ENCODE measurements at places on chromosomes 16 and 17. TPM values are rescaled to one million over a fixed set of nuclear protein-coding genes. Genes with fewer than 3 reads are reported as not detected.

Gene ARHGAP44
- total RNA-seq, result 11.7 TPM

Gene GOSR1
- 58.7 TPM for total RNA-seq

Gene TIMP2
- total RNA-seq, result 106 TPM

Gene CES3
- 5.1 TPM for total RNA-seq

Gene CDH3
- total RNA-seq, result 180 TPM

DNA sequence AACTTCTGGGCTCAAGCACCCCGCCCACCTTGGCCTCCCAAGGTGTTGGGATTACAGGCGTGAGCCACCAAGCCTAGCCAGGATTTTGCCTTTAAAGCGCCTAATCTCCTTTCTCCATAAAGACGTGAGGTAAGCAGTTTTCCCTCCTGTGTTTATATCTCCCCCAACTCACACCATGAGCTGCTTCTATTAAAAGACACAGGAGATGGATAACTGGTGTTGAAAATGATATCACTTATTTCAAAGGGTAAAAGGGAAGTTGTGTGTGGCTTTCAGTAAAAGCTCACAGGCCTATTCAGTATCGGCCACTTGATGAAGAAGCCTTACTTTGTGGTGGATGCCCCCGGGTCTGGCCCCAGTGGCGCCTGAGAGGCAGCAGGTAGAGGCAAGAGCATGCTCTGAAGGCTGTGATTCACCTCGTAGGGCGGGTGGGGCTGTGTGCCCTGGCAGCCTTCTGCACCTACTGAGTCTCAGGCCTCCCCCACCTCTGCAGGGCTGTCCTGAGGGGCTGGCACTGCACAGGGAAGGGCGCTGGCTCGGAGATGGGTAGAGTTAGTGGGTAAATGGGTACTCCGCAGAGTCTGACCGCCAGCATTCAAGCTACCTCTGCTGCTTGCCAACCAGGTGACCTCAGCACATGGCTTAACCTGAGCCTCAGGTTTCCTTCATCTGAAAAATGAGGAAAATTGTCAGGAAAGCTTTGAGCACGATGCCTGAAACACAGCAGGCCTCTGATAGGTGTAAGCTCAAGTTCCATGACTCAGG is 146.8 kb downstream of the CLEC16A start:
- H3K4me1 ChIP-seq, result peaks cover 20% of the 10 kb centered on the region
- peaks cover 6% of the 10 kb centered on the region for H3K36me3 ChIP-seq
- H3K4me3 ChIP-seq, result no peak overlapping the region
- no peak for DNase-seq

DNA sequence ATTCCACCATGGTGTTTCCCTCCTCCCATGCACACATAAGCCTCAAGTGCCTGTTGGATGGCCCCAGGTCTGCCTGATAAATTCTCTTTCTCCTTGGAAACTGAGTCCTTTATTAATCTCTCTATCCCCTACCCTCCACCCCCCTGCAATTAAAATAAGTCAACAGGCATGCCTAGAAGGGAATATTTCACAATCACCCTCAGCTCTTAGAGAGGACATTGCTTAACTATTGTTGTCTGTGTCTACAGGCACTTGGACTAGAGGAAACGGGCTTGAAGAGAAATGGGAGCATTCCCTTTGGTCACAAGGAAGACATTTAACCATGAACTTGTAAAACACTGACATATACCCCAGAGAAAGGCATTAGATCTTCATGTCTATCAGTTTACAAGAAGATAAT is 39.5 kb downstream of the RCVRN start:
- no peak for DNase-seq
- no peak overlapping the region for H3K4me3 ChIP-seq
- H3K27ac ChIP-seq, result no peak overlapping the region
- H3K27me3 ChIP-seq, result peaks cover 15% of the 10 kb centered on the region
- peaks cover 9% of the 10 kb centered on the region for H3K4me1 ChIP-seq

DNA sequence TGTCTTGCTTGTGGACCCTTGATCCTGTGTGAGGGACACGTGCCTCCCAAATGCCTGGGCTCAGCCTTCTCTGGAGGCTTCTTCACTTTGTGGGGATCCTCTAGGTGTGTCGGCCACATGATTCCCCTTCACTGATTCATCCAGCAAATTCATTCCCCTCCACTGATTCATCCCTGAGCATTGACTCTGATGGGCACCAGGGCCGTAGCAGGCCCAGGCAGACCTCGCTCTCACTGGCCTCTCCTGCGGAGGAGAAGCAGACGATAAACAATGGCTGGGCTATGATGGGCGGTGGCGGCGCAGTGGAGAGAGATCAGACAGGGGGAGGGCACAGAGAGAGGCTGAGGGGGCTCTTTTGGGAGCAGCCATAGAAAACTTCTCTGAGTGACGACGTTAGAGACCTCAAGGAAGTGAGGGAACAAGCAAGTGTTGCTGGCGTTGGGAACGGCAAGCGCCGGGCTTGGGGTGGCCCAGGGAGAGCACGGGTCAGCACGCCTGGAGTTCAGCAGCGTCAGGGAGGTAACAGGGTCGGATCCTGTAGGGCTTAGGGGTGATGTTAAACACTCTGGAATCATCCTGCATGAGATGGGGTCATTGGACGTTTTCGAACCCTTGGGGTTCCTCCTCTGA is 17.5 kb upstream of the RPTOR start:
- no peak overlapping the region for H3K4me3 ChIP-seq
- no peaks in the 10 kb centered on the region for H3K4me1 ChIP-seq
- no peak for DNase-seq
- no peaks in the 10 kb centered on the region for H3K36me3 ChIP-seq

GRCh38 chr16:52851211-52851740 is 201.4 kb downstream of the CHD9NB start:
- no peak overlapping the region for H3K4me3 ChIP-seq
- H3K27me3 ChIP-seq, result peaks cover 7% of the 10 kb centered on the region
- DNase-seq, result no peak
- no peaks in the 10 kb centered on the region for H3K4me1 ChIP-seq
- no peak overlapping the region for H3K27ac ChIP-seq

DNA sequence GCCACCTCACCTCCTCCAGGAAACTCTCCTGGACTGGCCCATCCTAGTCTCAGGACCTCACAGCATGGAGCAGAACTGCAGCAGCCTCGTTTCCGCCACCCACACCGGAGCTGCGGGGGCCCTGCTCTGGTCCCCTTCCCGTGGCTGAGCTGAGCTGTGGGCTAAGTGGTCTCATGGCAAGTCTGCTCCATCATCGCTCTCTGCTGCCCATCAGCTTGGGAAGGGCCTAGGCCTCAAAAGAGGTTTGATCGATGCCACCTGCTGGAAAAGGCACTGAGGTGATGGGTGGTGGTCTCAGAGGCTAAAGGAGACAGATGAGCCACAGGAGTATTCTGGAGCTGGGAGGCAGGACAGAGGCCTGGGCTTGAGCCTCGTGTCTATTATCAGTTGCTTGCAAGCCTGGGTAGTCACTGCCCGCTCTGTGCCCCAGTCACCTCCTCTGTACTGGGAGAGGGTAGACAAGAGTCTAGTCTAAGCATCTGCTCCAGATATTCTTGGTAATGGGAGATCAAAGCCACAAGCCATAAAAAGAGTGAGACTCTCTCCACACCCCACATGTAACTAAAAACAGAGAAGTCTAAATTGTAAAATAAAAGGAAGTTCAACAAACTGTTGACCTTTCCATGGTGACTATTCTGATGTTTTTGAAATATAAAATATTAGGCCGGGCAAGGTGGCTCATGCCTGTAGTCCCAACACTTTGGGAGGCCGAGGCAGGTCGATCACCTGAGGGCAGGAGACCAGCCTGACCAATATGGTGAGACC is 1.6 kb downstream of the ITGAE start:
- H3K27ac ChIP-seq, result no peak overlapping the region
- no peaks in the 10 kb centered on the region for H3K27me3 ChIP-seq
- H3K4me3 ChIP-seq, result no peak overlapping the region
- no peak for DNase-seq
- no peaks in the 10 kb centered on the region for H3K36me3 ChIP-seq

DNA sequence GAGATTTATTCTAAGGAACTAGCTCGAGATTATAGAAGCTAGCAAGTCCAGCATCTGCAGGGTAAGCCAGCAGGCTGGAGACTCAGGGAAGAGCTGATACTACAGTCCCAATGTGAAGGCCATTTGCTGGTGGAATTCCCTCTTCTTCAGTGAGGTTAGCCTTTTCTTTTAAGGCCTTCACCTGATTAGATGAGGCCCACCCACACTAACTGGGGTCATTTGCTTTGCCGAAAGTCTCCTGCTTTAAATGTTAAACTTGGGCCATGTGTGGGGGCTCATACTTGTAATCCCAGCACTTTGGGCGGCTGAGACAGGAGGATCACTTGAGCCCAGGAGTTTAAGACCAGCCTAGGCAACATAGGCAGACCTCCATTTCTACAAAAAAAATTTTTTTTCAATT is 168.3 kb downstream of the LGALS9B start:
- no peak for DNase-seq
- H3K27me3 ChIP-seq, result no peaks in the 10 kb centered on the region
- H3K4me3 ChIP-seq, result no peak overlapping the region
- H3K27ac ChIP-seq, result no peak overlapping the region
- peaks cover 5% of the 10 kb centered on the region for H3K36me3 ChIP-seq
- H3K4me1 ChIP-seq, result peaks cover 9% of the 10 kb centered on the region

- H3K4me1 ChIP-seq, result peaks cover 19% of the 10 kb centered on the region
- no peaks in the 10 kb centered on the region for H3K36me3 ChIP-seq
- no peak overlapping the region for H3K27ac ChIP-seq
Observed at GRCh38 chr17:57037411-57037810, 47.6 kb upstream of the AKAP1 start.

GRCh38 chr16:14263769-14264168 is 192.7 kb downstream of the MRTFB start:
- H3K27ac ChIP-seq, result no peak overlapping the region
- H3K36me3 ChIP-seq, result peaks cover 45% of the 10 kb centered on the region
- no peaks in the 10 kb centered on the region for H3K4me1 ChIP-seq
- no peak overlapping the region for H3K4me3 ChIP-seq
- no peaks in the 10 kb centered on the region for H3K27me3 ChIP-seq
- no peak for DNase-seq

- H3K27ac ChIP-seq, result no peak overlapping the region
- peaks cover 32% of the 10 kb centered on the region for H3K27me3 ChIP-seq
- H3K4me1 ChIP-seq, result no peaks in the 10 kb centered on the region
- H3K4me3 ChIP-seq, result no peak overlapping the region
- DNase-seq, result no peak
Observed at GRCh38 chr16:62105244-62105643, 69.0 kb upstream of the CDH8 start.

- peaks cover 17% of the 10 kb centered on the region for H3K36me3 ChIP-seq
- no peaks in the 10 kb centered on the region for H3K4me1 ChIP-seq
- no peak for DNase-seq
- H3K27ac ChIP-seq, result no peak overlapping the region
- no peaks in the 10 kb centered on the region for H3K27me3 ChIP-seq
Observed at GRCh38 chr16:72657791-72658190, 390.1 kb downstream of the ZFHX3 start.

- H3K4me3 ChIP-seq, result no peak overlapping the region
- no peak overlapping the region for H3K27ac ChIP-seq
- peaks cover 30% of the 10 kb centered on the region for H3K36me3 ChIP-seq
- no peaks in the 10 kb centered on the region for H3K4me1 ChIP-seq
Observed at GRCh38 chr16:47180073-47180472, 36.3 kb upstream of the NETO2 start.

GRCh38 chr16:48613061-48613957 is 3.3 kb upstream of the N4BP1 start:
- peaks cover 30% of the 10 kb centered on the region for H3K4me1 ChIP-seq
- H3K4me3 ChIP-seq, result no peak overlapping the region
- H3K36me3 ChIP-seq, result no peaks in the 10 kb centered on the region
- peak overlapping the region; percentile 80 for H3K27ac ChIP-seq
- H3K27me3 ChIP-seq, result no peaks in the 10 kb centered on the region
- no peak for DNase-seq

DNA sequence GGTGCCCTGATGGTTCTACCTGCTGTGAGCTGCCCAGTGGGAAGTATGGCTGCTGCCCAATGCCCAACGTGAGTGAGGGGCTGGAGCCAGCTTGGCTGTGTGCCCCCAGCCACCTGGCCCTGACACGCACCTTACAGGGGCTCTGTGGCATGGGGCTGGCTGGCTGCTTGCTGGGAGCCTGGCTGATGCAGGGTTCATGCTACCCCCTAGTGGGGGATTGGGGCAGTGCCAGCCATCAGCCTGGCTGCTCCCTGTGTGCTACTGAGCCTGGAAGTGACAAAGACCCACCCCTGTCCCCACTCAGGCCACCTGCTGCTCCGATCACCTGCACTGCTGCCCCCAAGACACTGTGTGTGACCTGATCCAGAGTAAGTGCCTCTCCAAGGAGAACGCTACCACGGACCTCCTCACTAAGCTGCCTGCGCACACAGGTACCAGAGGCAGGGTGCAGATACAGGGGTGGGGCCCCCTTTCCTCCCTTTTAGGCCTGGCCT is 5.7 kb downstream of the GRN start:
- H3K4me3 ChIP-seq, result no peak overlapping the region
- H3K4me1 ChIP-seq, result peaks cover 13% of the 10 kb centered on the region
- DNase-seq, result no peak
- no peaks in the 10 kb centered on the region for H3K27me3 ChIP-seq

DNA sequence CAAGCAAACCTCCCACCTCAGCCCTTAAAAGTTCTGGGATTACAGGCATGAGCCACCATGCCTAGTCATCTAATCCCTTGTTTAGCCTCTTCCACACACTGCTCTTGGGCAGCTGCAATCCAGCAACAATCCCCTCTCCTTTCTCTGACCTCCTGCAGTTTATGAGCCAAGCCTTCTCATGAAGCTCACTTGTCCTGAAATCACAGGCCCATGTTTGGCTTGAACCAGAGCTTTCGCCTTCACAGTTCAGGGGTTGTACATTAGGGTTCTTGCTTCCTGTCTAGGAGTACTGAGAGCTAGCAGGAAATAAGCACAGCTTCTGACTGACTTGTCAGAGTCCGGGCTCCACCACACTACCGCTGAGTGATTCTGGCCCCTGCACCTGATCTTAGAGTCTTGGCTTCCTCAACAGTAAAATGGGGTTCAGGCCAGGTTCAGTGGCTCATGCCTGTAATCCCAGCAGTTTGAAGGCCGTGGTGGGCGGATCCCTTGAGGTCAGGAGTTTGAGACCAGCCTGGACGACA is 16.3 kb downstream of the ERAL1 start:
- H3K27ac ChIP-seq, result no peak overlapping the region
- no peaks in the 10 kb centered on the region for H3K27me3 ChIP-seq
- H3K36me3 ChIP-seq, result no peaks in the 10 kb centered on the region
- H3K4me1 ChIP-seq, result peaks cover 4% of the 10 kb centered on the region
- H3K4me3 ChIP-seq, result no peak overlapping the region
- no peak for DNase-seq

DNA sequence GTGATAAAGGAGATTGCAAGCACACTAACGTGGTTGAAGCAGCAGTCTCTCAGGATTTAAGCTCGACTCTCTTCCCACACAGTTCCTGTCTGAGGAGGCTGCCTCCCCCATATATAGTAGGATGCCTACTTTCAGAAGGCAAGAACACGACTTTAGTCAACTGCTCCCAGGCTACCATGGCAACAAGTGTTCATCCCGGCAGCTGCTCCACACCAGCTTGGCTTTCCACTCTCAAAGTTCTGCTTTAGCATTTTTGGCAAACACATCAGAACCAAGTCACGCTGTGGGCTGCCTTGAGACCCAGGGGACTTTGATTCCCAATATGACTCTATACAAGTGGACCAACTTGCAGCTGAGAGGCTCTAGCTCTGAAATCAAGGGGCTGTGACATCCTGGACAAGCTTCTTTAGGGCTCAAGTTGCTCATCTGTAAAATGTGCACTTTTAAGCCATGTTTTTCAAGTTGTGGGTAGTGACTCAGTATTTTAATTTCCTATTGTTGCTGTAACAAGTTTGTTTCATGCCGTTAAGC is 16.5 kb downstream of the ZP2 start:
- no peaks in the 10 kb centered on the region for H3K36me3 ChIP-seq
- H3K27ac ChIP-seq, result no peak overlapping the region
- H3K4me1 ChIP-seq, result no peaks in the 10 kb centered on the region

- no peak overlapping the region for H3K4me3 ChIP-seq
- no peaks in the 10 kb centered on the region for H3K4me1 ChIP-seq
- H3K27me3 ChIP-seq, result no peaks in the 10 kb centered on the region
Observed at GRCh38 chr17:59073972-59074371, 32.7 kb downstream of the TRIM37 start.

All from mesothelial cell of epicardium (in vitro differentiated cells).